ENCODE measurements at places on chromosomes 13 and 19.

- DNase-seq, result no peak
These were observed 216.6 kb upstream of the SLC10A2 start for GRCh38 chr13:103282571-103283450.

DNA sequence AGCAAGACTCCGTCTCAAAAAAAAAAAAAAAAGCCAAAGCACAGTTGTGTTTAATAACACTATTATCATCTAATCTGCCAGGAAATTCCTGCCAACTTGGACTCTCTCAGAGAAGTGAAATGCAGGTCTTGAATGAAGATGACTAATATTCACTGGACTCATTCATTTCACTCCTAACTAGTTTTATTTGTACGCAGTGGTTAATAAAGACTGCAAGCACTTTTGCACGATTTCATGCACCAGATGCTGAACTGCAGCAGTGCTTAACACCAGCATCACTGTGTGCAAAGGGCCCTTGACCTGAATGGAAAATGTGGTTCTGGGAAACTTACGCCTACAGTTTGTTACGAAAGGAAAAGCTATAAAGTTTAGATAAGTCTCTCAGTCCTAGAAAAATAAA lies 63.3 kb downstream of the DHRS12 start:
- DNase-seq, result no peak

DNA sequence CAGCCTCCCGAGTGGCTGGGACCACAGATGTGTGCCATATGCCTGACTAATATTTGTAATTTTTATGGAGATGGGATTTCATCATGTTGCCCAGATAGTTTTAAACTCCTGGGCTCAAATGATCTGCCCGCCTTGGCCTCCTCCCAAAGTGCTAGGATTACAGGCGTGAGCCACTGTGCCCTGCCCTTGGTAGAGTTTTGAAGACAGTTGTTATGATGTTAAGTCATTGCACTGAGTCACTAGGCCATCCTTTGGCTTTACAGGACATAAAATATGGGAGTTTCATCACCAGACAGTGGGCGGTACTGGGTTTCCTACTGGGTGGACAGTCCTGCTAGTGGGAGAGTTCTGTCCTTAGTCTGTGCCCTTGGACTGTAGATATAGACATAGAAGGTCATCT lies 282.5 kb downstream of the ATP8A2 start:
- no peak for DNase-seq

DNA sequence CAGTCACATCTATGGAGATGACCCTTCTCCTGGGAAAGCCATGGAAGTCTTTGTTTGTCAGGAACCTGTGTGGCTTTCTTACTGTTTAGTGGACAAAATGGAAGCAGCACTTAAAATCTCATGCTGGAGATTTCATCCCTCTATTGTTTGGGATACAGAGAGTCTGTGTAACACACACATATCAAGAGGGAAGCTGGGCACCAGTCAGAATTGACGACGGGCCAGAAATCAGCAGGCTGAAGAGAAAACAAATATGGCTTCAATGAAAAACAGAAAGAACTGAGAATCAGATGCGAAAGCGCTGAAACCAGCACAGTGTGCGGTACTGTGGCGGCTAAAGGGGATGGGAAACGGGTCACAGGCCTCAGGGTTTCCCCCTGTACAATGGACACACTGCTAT lies 72.2 kb upstream of the WASF3 start:
- no peak for DNase-seq

GRCh38 chr19:30269638-30270037 lies 102.5 kb upstream of the ZNF536 start:
- no peak for DNase-seq
